Central memory CD4-positive, alpha-beta T cell (primary cell): ENCODE measurements at places on chromosomes 12 and 14.

DNA sequence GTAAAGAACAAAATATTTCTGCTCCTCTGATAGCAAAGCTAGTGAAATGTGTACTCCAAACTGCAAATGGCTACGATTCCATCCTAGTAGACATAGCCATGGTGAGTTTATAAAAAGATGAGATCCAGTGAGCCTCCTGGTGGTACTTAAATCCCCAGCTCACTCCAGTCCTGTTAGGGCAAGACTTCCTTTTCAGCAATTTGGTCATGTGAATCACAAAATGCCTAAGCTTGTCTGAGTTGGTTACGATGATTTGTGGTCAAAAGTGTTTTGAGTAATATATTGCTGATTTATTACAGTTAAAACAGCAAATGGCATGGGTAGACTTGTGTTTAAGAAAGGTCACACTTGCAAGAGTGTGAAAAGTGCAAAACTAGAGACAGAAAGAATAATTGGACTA lies 102.7 kb upstream of the NAV3 start:
- no peak for DNase-seq

DNA sequence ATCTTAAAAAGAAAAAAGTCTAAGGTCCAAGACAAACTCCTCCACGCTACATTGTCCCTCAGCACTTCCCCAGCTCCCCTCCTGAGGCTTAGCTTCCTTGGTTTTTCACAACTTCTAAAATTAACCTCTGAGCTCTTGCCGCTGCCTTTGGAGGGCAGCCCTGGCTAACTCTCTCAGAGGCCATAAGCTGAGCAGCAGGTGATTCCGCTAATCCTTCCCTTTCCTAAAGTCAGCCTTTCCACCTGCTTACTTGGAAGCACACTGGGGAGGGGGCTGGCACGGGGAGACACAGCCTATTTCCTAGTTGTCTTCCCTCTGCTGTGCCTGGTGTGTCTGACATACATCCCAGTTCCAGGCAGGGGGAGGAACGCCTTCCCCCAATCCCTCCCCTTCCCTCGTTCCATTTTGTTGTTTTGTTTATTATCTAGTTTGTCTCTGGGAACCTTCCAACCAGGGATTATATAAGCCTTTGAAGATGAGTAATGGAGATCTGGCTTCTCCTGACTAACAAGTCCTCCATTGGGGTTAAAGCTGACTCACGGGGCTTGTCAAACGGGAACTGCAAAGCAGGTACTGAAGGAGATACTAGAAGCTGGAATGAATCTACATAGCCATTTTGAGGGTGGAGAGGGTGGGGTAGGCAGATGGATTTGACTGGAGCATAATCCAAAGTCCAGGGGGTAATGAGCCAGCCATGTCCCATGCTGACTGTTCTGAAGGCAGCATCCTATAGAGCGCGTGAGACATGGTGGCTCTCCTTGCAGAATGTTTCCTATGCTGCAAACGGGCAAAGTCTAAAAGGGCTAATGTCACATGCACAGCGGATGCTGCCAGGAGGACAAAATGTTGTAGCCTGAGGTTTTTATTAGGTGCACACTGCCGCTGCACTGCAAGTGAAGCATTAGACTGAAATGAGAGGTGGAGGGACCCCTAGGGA lies 230.8 kb downstream of the FOXN3 start:
- DNase-seq: no peak

- DNase-seq: no peak
Observed at GRCh38 chr12:85713373-85713772, 122.8 kb downstream of the RASSF9 start.

DNA sequence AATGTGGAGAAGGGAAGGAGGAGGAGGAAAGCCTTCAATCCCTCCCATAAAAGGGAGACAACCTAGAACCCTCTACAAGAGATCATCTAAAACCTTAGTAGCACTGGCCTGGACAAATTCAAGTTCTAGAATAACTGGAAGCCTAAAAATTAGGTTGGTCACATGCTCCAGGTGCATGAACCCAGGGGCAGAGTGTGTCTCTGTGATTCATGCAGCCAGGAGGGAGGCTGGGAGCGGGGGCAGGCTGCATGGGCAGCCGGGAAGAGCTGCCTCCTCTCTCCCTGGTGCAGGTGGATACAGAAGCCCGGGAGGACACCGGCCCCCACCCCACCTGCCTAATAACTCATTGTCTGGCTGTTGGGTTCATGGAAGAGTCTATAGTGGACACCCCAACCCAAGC lies 38.6 kb downstream of the CCDC85C start:
- DNase-seq: no peak

DNA sequence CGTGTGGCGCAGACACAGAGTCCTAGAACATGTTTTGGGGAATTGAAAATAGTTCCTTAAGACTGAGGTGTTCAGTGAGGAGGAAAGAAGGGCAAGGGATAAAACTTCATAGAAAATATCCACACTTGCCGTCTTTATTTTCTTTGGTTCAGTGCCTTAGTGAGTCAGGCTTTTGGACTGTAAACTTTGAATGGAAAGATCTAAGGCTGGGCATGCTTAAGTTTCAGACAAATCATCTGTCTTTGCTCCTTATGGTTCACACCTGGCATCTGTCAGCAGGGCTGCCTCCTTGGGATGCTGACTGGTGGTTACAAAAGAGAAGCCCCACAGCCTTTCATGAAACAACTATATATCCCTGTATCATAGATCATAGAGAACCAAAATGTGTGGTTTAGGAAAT lies 136.3 kb upstream of the PRICKLE1 start:
- no peak for DNase-seq

DNA sequence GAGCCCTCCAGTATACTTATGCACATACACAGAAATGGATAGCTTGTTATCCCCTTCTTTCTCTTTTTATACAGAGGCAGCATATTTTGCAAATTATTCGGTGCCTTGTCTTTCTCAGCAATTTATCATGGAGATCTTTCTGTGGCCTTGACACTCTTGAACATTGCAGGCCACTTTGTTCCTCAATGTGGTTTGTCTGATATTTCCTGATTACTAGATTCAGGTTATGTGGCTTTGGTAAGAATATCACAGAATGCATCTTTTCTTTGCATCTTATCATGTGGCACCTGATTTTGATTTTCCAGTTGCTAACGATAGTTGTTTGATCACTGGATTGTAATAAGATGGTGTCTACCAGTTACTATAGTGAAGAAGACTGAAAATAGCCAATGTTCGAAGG lies 7.1 kb upstream of the SNRPF start:
- no peak for DNase-seq

DNA sequence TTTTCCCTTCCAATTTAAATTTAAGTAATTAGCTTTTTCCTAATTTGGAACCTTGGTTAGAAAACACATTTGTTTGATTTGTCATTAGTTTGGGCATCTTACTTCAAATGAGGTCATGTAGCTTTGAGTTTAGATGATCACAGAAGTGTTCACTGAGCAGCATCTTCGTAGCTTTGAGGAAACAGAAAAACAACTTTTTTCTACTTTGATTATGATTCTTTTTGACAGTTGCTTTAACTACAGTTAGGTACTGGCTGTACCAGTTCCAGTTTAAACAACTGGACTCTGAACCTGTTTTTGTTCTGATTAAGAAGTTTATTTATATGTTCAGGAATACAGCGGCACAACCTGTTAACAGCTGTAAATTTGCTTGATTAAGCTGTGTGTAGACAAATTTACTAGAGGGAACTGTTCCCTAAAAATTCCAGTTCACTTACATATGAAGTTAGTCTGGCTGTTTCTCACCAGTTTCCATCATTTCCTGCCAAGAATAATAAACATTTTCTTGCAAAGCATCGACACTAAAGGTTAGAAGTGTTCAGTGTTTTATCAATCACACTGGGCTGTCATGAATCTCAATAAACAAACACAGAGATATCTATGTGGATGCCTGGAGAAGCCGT lies 191.9 kb downstream of the RAD51B start:
- no peak for DNase-seq

GRCh38 chr12:93302331-93303229 lies 75.1 kb upstream of the NUDT4 start:
- no peak for DNase-seq

- no peak for DNase-seq
Observed at GRCh38 chr12:101168001-101168400, 42.0 kb downstream of the SLC5A8 start.
